ENCODE measurements at places on chromosomes 4 and X.

DNA sequence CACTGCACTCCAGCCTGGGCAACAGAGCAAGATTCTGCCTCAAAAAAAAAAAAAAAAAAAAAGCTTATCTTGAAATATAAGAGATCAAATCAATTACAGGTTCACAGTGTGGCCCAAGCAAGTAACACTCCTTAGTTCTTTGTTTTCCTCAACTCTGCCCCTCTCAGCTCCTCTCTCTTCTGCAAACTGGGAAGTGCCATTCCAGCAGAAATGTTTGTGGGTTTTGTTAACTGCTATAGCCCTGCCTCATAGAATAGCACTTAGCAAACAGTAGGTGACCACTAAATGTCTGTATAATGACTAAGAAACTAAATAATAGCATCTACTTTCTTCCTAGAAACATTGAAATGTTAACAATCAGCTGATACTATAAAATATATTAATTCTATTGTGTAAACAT is 160.0 kb upstream of the NAP1L5 start:
- no peak for DNase-seq

GRCh38 chrX:38701073-38701472 is 100.2 kb upstream of the MID1IP1 start:
- DNase-seq: no peak

- no peak for DNase-seq
Observed at GRCh38 chr4:89119166-89119565, 7.8 kb downstream of the TIGD2 start.

DNA sequence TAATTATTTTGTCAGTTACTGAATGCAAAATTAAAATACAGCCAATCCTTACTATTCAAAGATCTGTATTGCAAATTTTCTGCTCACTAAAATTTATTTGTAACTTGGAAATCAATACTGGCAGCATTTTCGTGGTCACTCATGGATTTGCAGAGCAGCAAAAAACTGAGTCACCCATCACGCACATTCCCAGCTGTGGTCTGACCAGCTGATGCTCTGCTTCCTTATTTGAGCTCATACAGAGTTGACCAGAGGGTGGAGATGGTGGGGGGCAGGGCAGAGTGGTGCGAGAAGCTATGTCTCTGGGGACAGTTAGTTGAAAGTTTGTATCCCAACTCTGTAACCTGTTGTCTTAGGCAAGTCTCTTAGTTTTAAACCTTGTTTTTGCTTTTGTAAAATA is 214.8 kb downstream of the SPCS3 start:
- no peak for DNase-seq

DNA sequence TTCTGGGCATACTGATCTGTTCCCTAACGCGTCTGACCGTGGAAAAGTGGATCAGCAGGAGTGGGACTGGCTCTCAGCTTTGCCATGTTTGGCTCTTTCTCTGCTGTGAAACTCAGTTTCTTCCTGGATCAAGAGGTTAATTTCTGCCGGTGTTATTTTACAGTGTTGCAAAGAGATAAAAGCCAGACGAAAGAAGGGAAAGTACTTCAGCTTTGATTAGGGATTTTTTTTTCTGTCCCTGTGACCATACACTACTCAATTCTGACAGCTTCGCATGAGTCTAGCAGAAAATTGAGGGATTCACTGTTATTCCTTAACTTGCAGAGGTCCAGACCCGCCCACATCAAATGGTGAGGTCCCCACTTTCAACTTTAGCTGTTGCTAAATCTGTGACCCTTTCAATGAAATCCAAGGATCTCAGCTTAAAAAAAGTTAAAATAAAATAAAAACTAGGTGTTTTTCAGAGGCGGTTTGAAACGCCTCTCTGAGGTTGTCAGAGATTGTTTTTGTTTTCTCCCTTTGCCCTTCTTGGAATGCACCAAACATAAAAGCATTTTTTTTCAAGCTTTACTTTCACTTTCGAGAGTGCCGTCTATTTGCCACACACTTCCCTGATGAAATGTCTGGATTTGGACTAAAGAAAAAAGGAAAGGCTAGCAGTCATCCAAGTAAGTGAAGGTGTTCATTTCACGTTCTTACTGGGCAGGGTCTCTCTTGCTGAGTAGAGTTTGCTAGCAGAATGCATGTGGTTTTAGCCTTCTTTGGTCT is at the start of gene TLR3:
TSS of gene TLR3 (plus strand) at position 576 of the 768 bp plus-strand sequence. CDS start 7,464 bp downstream, outside the sequence.
- no peak for DNase-seq

GRCh38 chr4:77473509-77473908 is 132.1 kb upstream of the CXCL13 start:
- no peak for DNase-seq

DNA sequence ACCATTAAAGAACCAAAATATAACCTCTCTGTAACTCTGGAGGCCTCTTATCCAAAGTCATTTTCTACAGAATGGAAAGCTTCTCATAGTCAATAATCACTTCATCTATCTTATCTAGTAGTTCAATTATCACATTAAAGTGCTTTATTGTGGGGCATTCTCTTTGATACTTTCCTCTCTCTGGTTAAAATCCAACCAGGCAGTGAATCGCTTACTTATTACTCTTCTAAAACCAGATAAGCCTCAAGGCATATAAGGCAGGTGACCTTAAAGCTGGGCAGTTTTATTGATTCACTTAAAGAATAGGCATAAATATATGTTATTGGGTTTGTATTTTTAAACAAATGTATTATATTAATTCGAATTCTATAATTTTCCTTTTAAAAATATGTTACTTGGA is 2162.1 kb upstream of the TENM3 start:
- DNase-seq: no peak

DNA sequence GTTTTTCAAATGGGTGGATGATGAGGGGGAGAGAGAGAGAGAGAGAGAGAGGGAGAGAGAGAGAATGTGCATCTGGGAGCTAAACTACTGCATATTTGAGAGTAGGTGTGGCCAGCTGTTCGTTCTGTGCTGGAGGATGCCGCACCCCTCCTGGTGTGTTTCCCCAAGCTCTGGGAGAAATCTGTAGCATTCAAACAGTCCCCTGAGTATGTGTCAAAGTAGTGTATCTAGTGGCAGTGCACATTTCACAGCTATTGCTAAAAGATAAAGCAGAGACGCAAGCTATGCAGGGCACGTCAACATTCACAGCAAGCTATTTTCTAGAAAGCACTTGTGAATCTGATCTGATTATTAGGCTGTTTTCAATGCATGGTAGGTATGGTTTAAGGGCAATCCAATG is 83.5 kb upstream of the LIMCH1 start:
- no peak for DNase-seq

GRCh38 chrX:56281789-56282188 is 49.6 kb downstream of the KLF8 start:
- no peak for DNase-seq

GRCh38 chrX:10441464-10441863 is 178.9 kb downstream of the MID1 start:
- no peak for DNase-seq

GRCh38 chr4:82640540-82640939 is 78.8 kb upstream of the TMEM150C start:
- DNase-seq: no peak

GRCh38 chr4:24862073-24862751 is 50.6 kb downstream of the CCDC149 start:
- DNase-seq: no peak

DNA sequence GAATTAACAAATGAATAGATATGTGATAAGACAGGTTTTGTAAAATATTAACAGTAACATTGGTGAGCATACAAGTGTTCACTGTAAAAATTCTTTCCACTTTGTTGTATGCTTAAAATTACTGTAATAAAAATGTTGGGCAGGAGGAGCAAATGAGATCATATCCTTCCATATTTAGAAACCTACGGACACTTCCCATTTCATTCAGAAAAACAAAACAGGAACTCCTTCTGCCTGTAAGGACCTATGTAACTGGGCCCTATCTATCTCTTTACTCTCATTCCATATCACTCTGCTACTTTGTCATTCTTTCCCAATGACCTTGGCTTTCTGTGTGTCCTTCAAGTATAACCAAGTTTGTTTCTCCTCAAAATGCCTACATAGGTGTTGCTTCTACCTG is 53.7 kb upstream of the SLC39A8 start:
- no peak for DNase-seq

GRCh38 chrX:74536832-74537371 is 77.5 kb downstream of the RLIM start:
- DNase-seq: no peak

DNA sequence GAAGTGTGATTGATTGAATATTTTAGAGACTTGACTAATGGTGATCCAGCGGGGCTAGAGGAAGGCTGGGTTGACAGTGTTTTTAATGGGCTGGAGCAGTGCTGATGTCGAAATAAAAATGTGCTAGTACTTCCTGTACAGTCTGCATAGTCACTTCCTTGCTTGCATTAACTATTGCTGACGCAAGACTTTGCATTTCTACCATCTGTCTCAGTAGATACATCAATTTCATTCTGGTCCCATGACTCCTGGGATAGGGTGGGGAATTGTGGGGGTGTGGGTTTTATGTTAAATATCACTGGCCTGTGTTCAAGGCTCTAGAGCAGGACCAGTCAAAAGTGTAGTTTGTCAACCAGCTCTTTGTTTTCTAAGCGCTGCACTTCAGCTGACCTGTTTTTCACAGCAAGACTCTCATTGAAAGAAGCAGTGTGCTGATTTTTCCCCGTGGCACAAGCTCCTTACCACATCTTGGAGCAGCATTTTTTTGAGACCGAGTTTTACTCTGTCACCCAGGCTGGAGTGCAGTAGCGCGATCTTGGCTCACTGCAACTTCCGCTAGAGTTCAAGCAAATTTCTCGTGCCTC is 35.2 kb upstream of the PHEX start:
- DNase-seq: no peak

DNA sequence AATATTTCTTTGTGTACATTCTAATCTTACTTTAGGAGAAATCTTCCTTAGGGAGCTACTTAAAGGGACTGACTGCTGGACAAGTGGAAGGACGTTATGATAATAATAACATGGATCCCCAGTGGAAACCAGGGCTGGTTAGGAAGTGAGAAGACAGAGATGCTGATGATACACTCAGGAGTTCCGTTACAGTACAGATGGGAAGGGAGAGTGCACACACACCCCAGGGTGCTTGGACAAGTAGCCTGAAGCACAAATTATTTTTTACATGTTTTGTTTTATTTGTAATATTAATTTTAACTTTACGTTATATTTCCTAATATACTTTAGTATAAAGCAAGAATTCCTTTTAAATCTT is 84.1 kb downstream of the BMPR1B start:
- no peak for DNase-seq

- no peak for DNase-seq
Observed at GRCh38 chr4:120835342-120835741, 87.2 kb downstream of the PRDM5 start.

DNA sequence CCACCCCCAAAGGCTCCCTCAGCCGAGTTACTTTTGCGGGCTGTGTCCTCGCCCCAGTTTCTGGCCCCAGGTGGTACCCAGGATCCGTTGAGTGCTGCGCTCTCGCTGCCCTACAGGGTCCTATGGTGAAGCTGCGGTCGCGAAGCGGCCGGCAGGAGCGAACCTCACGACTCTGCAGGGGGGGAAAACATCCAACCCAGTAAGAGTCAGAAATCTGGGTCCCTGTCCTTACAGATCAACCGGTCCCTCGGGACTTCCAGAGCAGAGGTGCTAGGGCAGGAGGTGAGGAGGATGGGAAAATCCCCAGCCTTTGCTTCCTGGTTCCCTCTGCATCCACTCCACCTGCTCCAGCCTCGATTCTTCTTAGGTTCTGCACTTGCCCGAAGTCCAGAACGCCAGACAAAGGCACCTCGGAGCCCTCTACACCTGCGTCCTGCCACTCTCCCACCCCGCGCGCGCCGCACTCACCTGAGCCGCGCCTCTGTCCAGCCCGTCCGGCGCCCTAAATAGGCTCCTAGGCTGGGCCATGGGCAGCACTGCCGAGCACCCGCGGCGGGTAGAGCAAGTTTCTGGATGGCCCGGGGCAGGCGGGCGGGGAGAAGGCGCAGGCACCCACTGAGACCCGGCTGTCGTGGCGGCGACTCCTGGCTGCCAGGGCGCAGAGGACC is at the start of gene HS3ST1:
TSS of gene HS3ST1 (minus strand) at position 664 of the 668 bp plus-strand sequence. CDS start 28,889 bp downstream, outside the sequence.
- no peak for DNase-seq

- no peak for DNase-seq
Observed at GRCh38 chrX:30282527-30282926, 26.7 kb downstream of the NR0B1 start.

DNA sequence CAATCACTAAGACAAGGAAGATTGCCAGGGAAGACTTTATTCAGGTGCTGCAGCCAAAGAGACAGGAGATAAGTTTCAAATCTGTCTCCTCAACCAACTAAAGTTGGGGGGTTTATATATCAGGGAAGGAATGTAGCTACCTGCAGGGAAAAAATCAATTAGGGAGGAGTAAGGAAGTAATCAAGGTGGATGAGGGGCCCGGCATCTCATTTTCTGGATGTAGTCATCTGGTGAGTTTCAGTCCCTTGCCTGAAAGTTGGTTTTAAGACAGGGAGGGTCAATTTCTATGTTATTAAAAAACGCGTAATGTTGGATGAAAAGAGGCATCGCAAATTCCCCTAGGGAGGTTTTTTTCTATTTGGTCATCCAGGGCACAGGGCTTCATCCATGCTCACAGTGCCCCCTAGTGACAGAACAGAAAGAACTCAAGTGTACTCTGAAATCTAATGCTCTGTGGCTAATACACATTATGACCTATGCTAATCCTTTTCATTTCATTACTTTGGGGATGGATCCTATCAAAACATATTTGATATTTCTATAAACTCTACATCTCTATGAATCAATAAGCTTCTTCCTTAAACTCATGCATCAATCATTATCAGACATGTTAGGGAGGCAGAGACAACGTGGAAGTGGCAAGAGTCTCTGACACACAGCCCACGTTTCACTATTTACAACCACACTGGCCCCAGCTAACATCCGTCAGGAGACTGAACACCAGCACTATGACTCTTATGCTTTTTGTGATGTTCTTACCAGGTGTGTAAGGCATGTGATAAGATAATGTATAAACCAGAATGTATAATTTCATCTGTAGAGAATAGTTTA is 1577.0 kb upstream of the TENM3 start:
- no peak for DNase-seq

DNA sequence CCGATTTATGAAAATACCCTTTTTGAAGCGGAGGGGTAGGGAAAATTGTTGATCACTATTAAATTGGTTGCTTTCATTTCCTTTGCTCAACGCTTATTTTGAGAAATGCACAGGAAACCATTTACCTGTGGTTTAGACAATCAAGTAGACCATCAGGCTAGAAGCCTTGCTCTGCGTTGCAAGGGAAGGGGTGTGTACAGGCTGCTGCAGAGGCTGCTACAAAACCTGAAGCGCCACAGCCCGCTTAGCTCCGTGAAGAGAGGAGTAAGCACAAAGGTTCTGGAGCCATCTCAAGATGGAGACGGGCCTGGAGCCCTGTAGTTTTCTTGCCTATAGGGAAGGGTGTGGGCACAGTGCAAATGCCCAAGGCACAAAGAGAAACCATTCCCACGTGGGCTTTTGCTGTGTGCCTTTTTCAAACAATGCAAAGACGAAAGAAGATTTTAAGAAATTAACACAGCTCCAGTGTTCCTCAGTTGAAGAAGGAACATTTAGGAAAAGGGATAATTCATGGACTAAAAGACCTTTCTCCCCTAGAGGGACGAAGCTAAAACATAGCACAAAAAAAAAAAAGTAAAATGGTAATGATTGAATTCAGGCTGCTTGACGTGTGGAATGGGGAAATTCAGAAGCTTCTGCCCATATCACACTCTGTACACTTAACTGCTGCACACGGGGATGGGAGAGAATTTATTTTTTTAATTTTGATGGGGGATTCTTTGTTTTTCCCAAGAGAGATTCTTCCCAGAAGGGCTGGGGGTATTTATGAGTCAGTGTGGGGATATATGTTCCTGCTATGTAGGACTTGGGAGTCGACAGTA is 3.5 kb downstream of the TMSB4X start:
- peak; percentile 58 for DNase-seq
